CD4-positive, alpha-beta T cell treated with Interleukin-1 beta for 1 hour (primary cell): ENCODE measurements at places on chromosomes 2 and 18.

- DNase-seq: no peak
These were observed 43.9 kb upstream of the RAPH1 start for GRCh38 chr2:203578759-203579643.

- peak; percentile 76 for DNase-seq
These were observed 1.8 kb downstream of the SP3 start for GRCh38 chr2:173963323-173963816.

DNA sequence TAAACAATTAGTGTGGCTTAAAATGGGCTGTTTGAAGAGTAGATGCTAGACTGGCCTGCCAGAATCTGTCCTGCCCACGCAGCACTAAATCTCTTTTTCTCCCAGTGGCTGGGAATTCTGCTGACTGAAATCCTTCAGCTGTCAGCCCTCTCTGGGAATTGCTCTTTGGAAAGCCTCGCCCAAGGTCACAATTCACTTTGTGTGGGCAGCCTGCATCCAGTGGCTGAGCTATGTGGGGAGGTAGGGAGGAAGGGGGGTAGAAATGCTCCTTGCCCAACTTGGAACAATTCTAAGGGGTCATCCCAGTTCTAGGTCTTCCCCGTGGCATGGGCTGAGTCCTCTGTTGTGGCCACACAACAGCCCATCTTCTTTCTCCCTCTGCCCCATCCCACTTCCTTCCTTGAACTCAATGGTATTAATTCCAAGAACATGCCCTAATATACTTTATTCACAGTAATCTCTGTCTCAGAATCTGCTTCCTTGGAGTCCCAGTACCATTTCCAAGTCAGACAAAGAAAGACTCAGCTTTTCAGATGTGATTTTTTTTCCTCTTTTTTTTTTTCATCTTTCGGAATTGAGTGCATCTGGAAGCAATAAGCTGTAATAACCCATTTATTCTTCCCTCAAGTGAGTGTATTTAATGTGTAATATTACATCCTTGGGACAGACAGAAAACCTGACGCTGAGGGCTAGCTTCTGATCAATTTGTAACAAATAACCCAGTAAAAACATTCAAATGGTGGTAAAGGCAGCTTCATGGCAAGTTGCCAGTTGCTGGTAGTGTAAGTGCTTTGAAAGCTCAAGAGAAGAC lies 189.4 kb downstream of the GPD2 start:
- DNase-seq: no peak

- no peak for DNase-seq
These were observed 3.0 kb downstream of the SPATA3 start for GRCh38 chr2:230998882-230999281.

DNA sequence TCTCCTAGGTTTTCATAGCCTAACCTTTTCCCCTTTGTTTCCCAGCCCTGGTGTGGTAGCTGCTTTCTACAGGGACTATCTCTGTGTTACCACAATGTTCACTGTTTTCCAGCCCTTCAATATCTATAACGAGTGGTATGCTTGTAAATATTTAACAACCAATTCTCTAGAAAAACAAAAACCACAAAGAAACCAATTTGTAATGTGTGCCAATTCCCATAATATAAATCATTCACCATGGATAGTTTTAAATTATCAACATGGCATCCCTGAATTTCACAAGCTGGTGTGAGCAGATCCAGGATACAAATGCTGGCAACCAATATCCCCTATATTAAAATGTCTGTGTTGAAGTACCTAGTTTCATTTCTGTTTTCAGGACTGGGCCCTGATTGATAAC lies 207.5 kb upstream of the FBXO11 start:
- no peak for DNase-seq

DNA sequence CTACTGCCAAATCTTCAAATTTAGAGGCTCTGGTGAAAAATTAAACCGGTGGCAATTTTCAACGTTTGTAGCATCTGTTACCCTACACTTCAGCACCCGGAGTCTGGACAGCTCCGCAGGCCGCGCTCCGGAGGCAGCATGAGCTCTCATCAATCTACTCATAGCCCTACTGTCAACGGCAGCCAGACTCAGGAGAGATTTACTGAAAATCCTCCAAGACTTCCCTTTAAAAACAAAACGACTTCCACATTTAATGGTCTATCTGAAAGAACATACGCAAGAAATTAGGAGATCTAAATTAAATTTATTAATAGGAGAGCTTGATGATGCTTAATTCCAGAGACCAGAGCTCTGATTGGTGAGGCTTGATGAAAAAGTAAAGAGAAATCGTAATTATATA lies 970 bp upstream of the ADCYAP1 start:
- no peak for DNase-seq
